Fibroblast of skin of left biceps (primary cell): ENCODE measurements at places on chromosomes 11 and 22.

DNA sequence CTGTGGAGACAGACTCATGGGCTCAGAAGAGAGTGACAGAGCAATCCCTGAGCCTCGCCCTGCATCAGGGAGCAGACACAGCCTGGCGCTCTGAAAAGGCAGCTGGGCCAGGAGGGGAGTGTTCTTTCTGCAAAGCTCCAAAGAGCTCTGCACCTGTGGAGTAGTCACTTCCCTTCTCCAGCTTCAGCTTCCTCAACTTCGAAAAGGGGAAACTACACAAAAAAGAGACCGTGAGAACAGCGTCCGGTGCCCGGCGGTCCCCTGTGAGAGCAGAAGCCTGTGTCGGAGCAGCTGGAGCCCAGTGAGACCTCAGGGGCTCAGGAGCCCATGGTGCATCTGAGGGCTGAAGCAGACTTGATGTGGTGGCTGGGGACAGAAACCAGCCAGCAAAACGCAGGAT lies 35.1 kb downstream of the TP53I11 start:
- DNase-seq, result no peak

GRCh38 chr11:88421530-88421929 lies 84.0 kb upstream of the CTSC start:
- DNase-seq, result no peak

DNA sequence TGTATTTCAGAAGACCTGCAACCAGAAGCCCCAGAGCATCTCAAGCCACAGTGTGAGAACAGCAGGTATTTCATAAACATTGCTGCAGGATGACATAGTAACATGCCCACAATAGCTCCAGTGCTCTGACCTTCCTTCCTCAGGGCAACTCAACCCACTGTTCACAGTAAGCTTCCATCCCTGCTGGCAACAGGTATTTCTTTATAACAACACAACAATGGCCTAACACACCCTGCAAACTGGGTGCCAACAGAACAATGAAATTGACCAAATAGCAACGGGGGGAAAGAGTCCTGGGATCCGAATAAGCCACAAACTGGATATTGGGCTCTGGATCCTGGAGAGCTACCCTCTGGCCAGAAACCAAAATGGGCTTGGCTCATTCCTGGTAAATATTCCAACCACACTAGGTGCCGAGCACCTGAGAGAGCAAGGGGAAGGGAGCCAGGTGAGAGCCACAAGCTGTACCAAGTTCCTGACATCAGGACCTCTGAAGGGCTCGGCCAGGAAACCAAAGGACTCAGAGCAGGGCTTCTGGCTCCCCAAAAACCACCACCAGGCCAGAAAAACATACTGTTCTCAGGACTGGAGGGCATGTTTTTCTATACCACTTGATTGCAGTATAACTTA lies 99.5 kb downstream of the MICAL3 start:
- no peak for DNase-seq

GRCh38 chr11:107505647-107506225 lies 48.1 kb upstream of the CWF19L2 start:
- no peak for DNase-seq

DNA sequence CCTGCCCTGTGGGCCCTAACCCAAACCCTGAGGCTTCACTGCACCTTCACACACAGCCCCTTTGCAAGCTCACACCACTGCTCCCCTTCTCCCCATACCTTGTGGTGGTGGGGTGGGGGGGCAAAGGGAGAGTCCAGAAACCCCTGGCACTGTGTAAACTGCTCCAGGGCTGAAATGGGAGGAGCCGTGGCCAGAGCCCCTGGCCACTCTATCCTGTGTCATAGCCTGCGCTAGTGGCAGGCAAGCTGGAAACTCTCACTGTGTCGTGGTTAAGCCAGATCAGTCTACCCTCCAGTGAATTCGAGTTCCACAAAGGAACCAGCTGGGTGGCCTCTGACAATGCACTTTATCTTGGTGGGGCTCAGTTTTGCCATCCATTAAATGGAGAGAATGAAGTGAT lies 8.4 kb upstream of the SYT13 start:
- DNase-seq, result no peak

DNA sequence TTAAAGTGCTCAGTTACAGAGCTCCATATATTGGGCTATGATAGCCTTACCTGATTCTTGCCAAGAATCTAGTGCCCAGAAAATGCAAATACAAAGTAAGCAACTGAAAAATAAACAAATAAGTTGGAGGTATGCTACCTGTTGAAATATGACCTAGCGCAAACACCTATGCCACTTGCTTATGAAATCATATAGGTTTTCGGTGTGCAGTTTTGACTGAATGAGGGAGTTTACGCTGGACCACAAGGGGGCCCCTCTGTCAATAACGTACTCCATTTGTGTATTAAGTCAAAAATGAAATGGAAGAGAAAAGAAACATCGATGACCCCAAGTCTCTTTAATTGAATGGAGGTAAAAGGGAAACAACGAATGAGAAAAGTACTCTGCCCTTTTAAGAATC lies 84.9 kb upstream of the TRIM77 start:
- DNase-seq, result no peak

- DNase-seq, result no peak
Observed at GRCh38 chr11:99068832-99069231, 48.1 kb downstream of the CNTN5 start.

DNA sequence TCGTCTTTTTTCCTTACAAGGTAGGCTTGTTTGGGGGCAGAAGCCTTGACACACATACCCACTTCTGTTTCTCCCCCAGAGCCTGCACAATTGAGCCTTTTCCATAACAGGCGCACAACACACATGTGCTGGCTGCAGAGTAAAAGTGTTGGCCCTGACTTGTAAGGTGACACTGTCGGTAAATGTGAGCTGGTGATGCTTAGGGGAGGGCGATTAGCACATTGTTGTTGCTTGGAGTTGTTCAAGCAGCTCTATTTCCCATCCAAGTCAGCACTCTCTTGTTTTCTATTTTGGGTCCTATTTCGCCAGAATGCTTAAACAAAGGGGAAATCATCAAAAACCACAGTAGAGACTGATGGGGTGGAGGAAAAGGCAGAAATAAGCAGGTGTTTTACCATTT lies 51.9 kb upstream of the PTPRJ start:
- no peak for DNase-seq

- DNase-seq, result no peak
Observed at GRCh38 chr22:21451545-21452520, 15.4 kb upstream of the TMEM191C start.

DNA sequence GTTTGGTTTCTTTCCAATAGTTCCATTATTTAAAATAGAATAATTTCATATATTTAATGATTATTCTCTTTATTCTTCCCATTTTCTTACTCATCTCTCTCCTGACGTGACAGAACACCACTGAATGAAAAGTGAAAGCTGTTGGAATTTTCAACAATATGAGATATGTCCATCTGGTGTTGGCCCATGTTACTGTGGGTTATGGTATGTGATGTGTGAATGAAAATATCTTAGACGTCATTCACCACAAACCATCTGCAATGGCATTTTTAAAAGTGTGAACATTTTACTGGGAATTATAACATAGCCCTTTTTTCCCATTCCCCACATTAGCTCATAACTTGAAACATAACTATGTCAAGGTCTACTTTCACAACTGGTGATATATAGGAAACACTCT lies 11.3 kb upstream of the OR5M1 start:
- DNase-seq, result no peak
